ENCODE measurements at places on chromosomes 2 and 18.

- DNase-seq = no peak
Measured at GRCh38 chr2:29042561-29043075, 31.7 kb downstream of the PCARE start.

- no peak for DNase-seq
Measured at GRCh38 chr2:84477886-84478285, 18.8 kb upstream of the SUCLG1 start.

DNA sequence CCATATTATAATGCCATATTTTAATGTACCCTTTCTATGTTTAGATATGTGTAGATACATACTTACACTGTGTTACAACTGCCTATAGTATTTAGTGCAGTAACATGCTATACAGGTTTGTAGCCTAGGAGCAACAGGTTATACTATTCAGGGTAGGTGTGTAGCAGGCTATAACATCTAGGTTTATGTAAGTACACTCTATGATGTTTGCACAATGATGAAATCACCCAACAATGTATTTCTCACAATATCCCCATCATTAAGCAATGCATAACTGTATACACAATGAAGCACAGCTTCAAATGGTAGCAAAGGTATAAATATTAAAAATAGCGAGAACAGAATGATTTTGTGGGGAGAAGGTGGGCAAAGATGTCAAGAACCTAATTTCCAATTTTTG, 117.8 kb downstream of the DYM start:
- no peak for DNase-seq

GRCh38 chr2:68292108-68292710, 27.5 kb downstream of the CNRIP1 start:
- no peak for DNase-seq

- DNase-seq = no peak
Measured at GRCh38 chr18:76604935-76605240, 109.8 kb upstream of the ZNF516 start.

GRCh38 chr2:158381205-158381604, 75.3 kb downstream of the CCDC148 start:
- no peak for DNase-seq

GRCh38 chr2:174753038-174753633, 11.1 kb downstream of the CHRNA1 start:
- no peak for DNase-seq

DNA sequence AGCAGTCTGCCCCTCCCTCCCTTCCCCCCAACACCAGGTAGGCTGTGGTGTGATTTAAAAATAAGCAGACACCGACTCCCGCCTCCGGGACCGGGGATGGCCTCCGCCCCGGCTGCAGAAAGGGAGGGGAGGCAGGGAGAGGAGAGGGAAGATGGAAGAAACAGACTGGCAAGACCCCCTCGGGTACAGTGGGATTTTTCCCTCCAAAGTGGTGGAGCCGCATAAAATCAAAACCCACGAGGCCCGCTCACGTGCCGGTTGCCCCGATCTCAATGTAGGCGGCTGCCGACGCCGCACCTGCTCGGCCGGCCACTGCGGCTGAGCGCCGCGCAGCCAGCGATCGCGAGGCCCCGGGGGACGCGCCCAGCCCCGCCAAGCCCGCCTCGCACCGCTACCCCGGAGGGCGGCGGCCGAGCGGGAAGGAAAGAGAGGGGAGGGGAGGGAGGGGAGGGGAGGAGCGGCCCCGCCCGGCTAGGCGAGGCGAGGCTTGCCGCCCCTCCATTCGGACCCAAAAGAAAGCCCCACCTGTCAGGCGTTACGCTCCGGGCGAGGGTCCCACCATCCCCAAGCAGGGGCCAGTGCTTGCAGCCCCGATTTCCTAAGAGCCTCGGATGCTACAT, 811 bp downstream of the ADD2 start:
- DNase-seq = no peak

- DNase-seq = no peak
Measured at GRCh38 chr2:96887493-96888012, 17.7 kb upstream of the SEMA4C start.

- no peak for DNase-seq
Measured at GRCh38 chr2:68916226-68916625, 36.5 kb downstream of the GKN2 start.

DNA sequence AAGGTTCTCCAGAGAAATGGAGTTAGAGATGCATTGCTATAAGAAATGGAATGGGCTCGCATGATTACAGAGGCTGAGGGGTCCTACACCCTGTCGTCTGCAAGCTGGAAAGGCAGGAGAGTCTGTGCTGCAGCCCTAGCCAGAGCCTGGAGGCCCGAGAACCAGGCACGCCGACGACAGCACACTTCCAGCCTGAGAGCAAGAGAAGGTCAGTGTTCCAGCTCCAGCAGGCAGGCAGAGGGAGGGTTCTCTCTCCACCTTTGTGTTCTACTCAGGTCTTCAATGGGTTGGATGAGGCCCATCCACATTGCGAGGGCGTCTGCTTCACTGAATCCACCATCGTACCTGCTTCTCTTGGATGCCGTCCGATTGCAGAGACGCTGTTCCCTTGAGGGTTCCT, 177.6 kb upstream of the HDAC4 start:
- DNase-seq = no peak

- DNase-seq = no peak
Measured at GRCh38 chr2:164877169-164877568, 35.5 kb upstream of the COBLL1 start.

DNA sequence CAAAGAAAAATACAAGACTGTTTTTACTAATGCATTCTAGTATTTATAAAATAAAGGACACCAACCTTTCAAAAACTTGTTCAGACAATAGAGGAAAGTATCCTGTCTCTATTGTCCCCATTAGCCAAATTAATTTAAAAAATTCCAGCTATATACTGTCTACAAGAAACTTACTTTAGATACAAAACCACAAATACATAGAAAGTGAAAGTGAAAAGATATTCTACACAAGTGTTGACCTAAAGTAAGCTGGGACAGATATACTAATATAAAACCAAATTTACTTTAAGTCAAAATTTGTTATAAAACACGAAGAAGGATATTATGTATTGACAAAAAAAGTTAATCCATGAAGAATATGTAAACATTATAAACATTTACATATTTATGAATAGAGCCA, 893.3 kb upstream of the TMEFF2 start:
- no peak for DNase-seq

- DNase-seq = no peak
Measured at GRCh38 chr18:50992351-50992762, 24.5 kb downstream of the ELAC1 start.

- DNase-seq = no peak
Measured at GRCh38 chr2:236973343-236973980, 112.2 kb upstream of the COPS8 start.

DNA sequence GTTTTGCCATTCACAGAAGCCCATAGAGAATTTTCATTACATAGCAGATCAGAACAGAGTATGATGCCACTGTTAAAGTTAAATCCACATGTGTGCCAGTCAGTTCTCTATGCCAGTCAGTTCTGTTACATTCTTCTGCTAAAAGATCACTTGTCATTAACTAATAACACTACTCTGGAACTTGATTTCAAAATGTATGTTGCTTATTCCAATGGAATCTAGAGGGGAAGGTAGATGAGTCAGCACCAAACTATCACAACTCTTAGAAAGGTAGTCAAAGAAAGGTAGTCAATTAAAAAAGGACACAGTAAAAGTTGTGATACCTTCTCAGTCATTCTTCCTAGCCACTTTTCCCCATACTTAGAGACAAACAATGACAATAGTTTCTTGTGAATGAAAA, 1214.4 kb downstream of the LRP1B start:
- DNase-seq = no peak

DNA sequence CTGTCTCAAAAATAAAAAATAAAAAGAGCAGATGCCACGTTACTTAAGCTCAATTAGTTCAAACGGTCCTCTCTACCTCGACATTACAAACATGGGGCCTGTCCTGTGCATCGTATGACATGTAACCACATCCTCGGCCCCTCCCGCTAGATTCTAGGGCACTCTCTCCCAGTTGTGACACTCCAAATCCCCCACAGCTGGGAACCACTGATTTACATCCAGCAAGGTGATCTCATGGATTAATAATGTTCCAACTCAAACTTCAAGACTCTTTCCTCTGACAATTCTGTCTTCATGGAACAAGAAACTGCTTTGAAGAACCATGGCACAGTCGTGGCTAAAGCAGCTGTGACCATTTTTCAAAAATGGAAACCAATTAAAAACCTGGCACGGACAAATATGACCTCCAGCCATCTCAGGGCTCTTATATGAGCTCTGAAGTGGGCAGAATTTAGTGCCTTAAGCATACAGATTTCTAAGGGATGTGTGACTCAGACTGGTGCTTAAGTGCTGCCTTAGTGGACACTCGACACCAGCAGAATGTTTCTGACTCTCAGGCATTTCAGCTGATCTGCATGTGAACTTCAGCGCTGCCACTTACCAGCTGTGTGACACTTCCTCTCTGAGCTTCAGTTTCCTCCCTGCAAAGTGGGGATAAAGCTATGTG, 31.7 kb upstream of the ASAP2 start:
- DNase-seq = no peak

GRCh38 chr2:152038441-152038958, 60.3 kb downstream of the CACNB4 start:
- no peak for DNase-seq

GRCh38 chr2:8574196-8575037, 107.4 kb upstream of the ID2 start:
- DNase-seq = no peak

GRCh38 chr2:84052913-84053312, 406.2 kb downstream of the SUCLG1 start:
- DNase-seq = no peak

GRCh38 chr2:38661306-38661705, 4.6 kb upstream of the GALM start:
- DNase-seq = no peak

DNA sequence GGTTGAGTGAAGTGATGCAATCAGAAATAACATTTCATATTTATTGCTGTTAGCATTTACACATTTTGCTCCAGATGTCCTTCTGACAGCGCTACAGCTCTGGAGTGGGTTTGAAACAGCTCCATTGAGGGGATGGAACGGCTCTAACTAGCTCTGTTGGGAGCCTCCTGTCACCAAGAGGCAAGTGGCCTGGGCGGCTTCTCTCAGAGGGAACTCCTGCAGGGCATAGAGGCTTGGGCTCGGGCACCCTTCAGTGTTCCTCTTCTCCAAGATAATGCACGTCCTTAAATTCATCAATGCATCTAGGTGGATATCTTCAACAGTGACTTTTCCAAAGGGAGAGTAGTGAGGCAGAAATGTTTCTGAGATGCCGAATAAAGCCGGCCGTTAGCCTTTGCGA, 122.5 kb downstream of the CNTNAP5 start:
- no peak for DNase-seq

- no peak for DNase-seq
Measured at GRCh38 chr2:34719206-34719605, 1120.1 kb upstream of the FAM98A start.

GRCh38 chr2:46563186-46563585, 83.8 kb downstream of the TMEM247 start:
- DNase-seq = no peak

DNA sequence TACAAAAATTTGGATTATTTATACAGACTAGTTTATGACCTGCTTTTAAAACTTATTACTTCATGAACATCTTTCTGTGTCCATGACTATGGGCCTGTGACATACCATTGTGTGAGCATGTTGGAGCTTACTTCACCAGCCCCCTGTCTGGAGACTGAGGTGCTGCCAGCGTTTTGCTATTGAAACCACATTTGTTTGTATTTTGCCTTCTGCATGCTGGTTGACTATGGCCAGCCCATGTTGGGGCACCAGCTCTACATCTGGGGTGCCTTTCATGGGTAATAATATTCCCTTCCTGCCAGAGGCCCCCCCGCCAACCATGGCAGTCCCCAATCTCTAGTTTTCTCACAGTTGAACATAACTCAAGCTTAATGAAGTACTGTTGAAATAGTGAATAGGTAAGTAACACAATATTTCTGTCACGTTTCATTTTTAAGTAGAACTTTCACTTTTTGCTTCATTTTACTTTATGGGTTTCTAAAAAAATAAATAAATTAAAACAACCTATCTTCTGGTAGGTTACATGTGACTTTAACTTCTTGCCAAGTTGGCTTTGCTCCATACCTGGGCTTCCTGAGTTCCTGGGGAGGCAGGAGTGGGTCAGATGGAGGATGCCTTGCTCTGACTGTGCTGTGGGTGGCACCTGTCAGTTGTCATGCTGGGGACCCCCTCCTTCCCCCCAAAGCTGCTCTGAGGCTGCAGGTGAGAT, 63.9 kb downstream of the DGKD start:
- DNase-seq = no peak

GRCh38 chr2:201796478-201796865, 9.9 kb upstream of the CDK15 start:
- DNase-seq = no peak

- DNase-seq = no peak
Measured at GRCh38 chr2:16167870-16168426, 227.6 kb downstream of the MYCN start.

DNA sequence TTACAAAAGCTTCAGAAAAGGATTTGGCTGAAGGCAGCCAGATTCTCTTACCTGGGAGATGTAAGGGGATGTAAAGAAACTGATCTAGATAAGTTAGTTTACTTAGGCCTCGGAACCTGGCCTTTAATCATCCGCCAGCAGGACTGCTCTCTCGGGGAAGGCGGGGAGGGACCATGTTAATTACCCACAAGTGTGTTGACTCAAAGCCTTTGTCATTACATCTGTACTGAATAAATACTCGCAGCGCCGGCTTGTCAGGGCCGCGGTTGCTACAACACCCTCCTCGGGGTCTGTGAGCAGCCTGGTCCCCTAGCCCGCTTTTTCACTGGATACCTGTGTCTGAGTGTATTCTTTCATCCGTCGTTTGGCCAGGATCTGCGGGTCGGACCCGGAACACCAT, 6.7 kb downstream of the CHMP3 start:
- no peak for DNase-seq

- DNase-seq = peak; percentile 100
Measured at GRCh38 chr2:64750817-64751285, 97.1 kb upstream of the SERTAD2 start.

DNA sequence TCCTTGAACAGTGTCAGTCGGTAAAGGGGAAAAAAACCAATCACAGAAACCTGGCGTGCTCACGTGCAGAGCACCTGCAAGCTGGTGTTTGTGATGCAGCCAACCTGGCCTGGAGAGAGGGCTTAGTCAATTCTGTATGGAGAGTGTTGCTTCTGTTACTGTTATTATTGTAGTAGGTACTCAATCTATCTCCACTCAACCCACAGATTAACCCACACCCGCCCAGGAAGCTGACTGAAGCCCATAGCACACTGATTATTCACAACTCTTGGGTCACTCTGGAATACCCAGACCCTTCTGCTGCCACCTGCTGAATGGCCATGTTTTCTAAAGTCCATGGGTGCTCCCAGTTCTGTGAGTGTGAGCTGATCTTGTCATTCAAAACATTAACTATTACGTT, 53.9 kb downstream of the TNFRSF11A start:
- no peak for DNase-seq

DNA sequence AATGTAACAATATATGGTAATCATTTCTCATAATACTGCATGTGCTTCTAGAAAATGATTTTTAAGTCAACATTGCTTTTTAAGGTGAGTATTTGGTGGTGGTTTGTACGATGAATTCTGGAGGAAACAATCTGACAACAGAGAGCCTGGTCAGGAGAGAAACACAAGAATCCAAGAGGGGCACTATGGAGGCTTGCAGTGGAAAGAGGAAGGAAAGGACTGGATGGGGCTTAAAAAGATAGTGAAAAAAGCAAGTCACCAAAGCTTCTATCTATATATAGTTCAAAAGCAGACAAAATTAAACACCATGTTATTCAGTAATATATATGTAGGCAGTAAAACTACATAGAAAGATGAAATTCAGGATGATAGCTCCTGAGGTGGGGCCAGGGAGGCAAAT, 109.4 kb upstream of the SERTAD2 start:
- DNase-seq = no peak

Data from NK-92 treated with Interleukin-12 subunit alpha and Interleukin-12 subunit beta, amount 100 ng/mL, for 24 hours (cell line).